Calu3 (cell line): ENCODE measurements at places on chromosomes 1 and 21. TPM values are rescaled to one million over a fixed set of nuclear protein-coding genes. Genes with fewer than 3 reads are reported as not detected.
A peak's percentile ranks its signal among the peaks of the same experiment; 100 is the strongest.

GRCh38 chr1:202081992-202082391 lies 40.7 kb upstream of the GPR37L1 start:
- DNase-seq, result peak; percentile 54

- DNase-seq, result peak; percentile 57
These were observed 27.5 kb upstream of the SLC44A3 start for GRCh38 chr1:94792473-94793295.

DNA sequence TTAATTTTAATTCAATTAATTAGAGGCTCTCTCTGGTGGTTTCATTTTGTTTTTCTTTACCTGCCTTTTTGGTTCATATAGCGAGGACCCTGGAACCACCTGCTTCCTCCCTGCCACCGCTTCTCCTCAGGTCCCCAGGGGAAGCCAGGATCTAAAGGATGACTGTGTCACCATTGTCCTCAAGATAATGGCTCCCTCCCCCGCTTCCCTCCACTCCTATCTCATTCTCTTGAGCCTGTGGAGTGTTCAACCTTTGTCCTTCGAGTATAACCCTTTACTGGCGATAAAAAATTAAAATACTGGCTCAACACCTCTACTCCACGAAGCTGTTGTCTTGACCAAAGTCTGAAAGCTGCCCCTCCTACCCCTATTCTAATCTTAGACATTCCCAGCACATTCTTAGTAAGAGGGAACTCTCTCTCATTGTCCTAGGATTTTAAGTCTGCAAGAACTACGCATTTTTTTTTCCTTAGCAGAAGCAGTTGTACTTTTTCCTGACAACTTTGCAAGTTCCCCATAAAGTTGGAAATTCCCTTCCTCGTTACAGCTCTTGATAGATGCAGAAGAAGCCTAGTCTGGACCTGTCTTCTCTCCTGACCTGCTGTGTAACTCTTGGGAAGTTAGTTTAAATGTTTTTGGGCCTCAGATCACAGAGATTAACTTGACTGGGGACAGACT lies 12.6 kb upstream of the MAPKAPK2 start:
- DNase-seq, result no peak

The BLACAT1 gene
- total RNA-seq, result 14.2 TPM in 2 replicates

GRCh38 chr1:172917972-172918371 lies 132.8 kb downstream of the TNFSF18 start:
- peak; percentile 56 for DNase-seq

The TSPEAR gene
- not detected in 2 replicates for total RNA-seq

DNA sequence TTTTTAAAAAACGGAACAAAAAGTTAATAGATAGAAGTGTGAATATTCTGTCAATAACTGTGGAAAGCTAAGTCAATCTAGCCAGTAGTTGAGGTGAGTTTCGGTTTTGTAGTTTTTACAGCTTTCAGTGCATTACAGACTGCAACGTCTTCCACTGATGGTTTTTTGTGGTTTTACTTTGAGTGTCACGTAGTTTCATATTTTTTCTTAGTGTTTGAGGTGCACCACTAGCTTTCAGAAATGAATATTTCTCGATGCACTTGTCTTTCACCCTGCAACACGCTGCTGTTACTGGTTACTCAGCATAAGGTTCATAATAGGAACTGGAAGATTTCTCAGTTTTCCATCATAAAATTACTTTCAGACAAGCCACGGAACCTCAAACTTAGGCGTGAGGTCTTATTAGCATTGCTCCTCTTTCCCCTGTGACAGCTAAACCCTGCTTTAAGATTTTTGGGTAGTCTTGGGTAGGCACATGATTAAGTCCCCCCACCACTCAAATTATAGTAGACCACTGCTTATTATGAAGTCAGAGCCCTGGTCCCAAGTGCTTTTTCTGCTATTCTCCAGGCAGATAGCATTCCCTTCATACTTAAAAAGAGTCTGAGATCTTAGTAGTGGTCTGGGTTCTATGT lies 1412.7 kb downstream of the KCNT2 start:
- DNase-seq, result no peak

DNA sequence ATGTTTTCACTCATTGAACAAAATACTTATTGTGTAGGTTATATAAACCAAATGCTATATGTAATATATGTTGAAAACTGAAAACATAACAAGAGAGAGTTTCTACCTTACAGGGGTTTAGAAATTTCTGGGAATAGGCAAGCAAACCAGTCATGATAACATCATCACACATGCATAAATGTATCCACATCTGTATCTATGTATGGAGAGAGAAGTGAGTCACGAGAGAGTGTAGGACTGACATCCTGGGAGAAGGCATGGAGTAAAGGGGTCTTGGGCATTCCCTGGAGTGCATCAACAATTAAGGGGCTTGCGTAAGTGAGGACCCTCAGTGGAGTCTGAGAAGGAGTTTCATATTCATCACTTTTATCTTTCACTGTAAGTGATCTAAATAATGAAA lies 65.5 kb downstream of the PCNX2 start:
- no peak for DNase-seq

DNA sequence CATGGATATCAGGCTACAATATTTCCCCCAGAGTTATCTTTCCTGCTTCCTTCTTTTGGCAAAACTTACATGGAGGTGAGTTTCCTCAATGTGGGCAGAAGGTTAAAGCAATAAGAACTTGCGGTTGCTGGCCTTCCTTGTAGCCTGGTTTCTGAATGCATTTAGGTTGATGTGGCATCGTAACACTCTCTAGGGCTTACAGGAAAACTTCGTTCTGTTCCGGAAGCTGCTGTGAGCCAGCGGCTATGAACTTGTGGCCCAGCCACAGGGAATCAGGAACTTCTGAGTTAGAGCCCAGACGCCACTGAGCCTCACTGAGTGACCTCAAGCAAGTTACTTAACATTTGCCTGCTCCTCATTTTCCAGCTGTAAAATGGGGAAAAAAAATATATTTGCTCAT lies 623.4 kb upstream of the ADAMTS5 start:
- DNase-seq, result no peak

GRCh38 chr1:180507795-180508724 lies 5.7 kb upstream of the ACBD6 start:
- no peak for DNase-seq

DNA sequence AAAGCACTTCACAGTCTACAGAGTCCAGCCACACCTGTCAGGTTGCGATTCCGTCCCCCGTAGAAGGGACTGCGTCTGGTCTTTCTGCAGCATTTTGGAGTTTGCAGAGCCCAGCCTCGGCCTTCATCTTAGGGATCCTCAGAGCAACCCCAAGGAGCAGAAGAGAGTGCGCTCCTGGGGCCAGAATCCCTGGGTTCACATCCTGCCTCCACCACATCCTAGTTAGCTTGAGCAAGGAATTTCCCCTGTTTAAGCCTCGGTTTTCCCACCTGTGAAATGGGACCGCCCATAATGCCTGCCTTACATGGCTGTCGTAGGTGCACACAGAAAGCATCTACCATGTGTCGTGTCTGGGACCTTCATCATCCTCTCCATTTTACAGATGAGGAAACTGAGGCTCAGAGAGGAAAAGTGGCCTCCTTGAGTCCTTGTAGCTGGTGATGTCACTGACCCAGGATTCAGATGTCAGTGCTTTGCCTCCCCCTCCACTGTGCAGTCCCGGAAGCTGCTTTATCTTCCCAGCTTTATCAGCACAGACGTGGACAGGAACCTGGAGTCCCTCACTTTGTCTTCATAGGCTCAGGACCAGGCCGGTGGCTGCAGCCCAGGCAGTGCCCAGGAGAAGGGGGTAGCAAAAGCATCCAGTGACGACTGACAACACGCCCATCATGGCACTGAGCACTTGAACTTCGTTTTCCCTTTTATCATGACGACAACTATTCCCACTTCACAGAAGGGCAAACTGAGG lies 438.5 kb downstream of the MATN1 start:
- no peak for DNase-seq

The LAMC2 gene
- total RNA-seq, result 498 and 642 TPM in 2 replicates

DNA sequence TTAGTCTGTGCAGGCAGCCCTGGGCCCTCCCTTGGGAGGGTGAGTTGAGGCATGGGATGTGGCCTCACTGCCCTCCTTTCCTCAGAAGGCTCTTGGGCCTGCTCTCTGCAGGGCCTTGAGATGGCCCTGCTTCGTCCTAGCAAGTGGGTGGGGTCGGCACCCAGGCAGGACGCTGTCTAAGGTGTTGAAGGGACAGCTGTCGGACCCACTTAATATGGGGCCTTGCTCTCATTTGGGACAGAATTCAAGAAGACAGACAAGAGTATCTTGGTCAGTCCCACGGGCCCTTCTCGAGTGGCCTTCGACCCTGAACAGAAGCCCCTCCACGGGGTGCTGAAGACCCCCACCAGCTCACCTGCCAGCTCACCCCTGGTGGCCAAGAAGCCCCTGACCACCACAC lies 26.0 kb upstream of the PDXK start:
- DNase-seq, result no peak

DNA sequence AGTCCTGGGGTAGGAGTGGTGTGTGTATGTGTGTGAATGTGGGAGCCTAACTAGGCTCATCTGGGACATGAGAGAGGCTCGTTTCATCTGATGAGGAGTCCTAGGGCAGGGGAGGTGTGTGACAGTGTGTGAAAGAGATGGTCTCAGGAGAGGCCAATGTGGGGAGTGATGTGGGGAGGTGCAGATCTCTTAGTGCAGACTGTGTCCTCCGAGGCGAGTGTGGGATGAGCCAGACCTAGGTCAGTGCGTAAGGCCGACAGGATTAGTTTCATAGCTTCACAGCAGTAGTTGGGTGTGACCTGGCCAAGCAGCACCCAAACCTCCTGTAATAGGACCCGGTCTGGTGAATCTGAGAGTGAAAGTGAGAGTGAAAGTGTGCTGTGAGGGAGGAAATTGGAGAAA lies 94.7 kb downstream of the LIPI start:
- no peak for DNase-seq

The RNF186 gene
- total RNA-seq, result not detected in 2 replicates

The SV2A gene
- 0.12 and 0.32 TPM in 2 replicates for total RNA-seq

- DNase-seq, result no peak
These were observed 147.8 kb downstream of the TLR5 start for GRCh38 chr1:222995236-222995580.

DNA sequence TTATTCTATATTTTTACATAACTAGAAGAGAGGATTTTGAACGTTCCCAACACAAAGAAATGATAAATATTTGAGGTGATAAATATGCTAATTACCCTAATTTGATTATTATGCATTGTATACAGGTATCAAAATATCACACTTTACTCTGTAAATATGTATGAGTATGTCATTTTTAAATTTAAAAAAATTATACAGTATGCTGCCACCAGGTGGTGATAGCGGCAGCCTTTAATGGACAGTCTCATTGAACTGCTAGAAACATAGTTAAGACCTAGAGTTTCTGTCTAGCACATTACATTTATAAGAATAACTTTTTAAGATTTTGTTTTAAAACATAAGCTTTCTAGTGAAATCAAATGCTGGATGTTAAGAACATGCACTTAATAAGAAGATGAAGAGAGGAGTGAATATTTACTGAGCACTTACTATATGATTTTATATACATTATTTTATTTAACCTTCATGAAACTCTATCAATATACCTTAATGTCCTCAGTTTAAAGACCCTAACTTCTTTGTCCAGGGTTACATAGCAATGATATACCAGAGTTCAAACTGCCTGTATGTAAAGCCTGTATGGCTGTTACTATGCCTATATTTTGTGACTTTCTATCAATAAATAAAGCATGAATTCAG lies 207.1 kb downstream of the NUF2 start:
- DNase-seq, result peak; percentile 48

GRCh38 chr1:18008081-18008480 lies 99.5 kb upstream of the IGSF21 start:
- no peak for DNase-seq

DNA sequence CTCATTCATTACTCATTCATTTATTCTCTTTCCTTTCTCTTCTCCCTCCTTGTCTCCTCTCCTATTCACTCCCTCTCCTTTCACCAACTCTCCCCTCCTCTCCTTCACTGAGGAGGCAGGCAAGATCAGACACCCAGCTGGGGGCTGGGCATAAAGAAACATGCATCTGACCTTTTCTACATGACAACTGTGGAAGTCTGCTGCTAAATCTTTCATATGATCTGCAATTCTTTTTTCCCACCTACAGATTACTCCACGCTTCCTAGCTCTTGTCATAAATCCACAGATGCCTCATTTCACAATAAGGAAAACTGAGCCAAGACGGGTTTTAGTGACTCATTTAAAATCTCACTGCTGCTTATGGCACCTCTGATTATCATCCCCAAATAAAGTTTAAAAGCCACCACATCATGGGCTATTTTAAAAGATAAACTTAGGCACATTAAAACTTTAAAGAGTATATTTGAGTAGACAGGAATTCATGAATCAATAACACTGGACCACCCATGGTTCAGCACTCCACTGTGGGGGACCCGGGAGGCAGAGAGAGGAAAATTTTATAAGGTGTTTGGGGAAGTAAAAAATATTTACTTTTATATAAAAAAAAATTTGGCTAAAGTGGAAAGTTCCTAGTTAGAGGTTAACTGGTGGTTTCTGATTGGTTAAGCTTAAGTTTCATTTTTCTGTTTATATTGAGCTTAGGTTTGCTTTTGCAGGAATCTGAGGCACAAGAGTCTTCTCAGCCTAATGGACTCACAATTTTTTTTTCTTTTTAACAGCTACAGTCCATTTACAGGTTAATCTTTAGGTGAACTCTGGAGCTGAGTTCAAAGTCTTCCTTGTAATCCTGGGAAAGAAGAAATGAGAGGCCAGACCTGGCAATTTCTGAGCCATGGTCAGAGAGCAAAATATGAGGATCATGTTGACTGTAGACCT lies 55.8 kb upstream of the DNAH14 start:
- DNase-seq, result no peak

The ACP6 gene
- 93.5 and 116 TPM in 2 replicates for total RNA-seq

The NBPF19 gene
- total RNA-seq, result 16.3 and 18.0 TPM in 2 replicates

DNA sequence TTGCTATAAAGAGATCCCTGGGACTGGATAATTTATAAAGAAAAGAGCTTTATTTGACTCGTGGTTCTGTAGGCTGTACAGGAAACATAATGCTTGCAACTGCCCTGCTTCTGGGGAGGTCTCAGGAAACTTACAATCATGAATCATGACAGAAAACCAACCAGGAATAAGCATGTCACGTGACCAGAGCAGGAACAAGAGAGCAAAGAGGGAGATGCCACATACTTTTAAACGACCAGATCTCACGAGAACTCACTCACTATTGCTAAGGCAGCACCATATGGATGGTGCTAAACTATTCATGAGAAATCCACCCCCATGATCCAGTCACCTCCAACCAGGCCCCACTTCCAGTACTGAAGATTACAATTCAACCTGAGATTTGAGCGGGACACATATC lies 49.8 kb upstream of the RCC1 start:
- DNase-seq, result no peak

GRCh38 chr1:157163273-157164127 lies 25.3 kb upstream of the ETV3 start:
- DNase-seq, result peak; percentile 92

DNA sequence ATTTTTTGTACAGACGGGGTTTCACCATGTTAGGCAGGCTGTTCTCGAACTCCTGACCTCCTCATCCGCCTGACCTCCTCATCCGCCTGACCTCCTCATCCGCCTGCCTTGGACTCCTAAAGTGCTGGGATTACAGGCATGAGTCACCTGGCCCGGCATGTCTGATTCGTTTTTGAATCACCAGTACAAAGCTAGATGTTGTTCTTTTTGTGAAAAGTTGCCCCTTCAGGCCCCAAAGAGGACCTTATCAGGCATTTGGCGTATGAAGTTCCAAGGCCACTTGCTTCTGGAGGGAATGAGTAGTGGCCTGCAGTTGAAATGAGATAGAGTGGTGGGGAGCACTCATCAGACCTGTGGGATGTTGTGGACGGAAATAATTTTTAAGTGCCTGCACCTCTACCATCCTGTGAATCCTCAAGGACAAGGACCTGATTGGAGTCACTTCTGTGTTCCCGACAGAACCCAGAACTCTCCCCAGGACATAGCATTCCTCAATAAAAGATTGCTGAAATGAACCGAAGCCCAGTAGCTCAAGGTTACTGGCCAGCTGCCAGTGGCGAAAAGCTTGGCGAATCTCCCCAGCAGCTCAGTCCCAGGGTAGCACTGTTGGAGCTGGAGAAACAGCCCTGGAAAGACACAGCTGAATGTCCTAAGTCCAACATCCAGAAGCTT lies 50.1 kb downstream of the NDUFS5 start:
- DNase-seq, result no peak
